MCF 10A (cell line): ENCODE measurements at places on chromosomes 7 and 10.

- DNase-seq = no peak
Observed at GRCh38 chr7:32936689-32937088, 20.6 kb upstream of the FKBP9 start.

GRCh38 chr10:132532179-132532578 lies 5.4 kb upstream of the INPP5A start:
- no peak for DNase-seq

- peak; percentile 55 for DNase-seq
Observed at GRCh38 chr10:124090601-124091209, 2.7 kb downstream of the CHST15 start.

DNA sequence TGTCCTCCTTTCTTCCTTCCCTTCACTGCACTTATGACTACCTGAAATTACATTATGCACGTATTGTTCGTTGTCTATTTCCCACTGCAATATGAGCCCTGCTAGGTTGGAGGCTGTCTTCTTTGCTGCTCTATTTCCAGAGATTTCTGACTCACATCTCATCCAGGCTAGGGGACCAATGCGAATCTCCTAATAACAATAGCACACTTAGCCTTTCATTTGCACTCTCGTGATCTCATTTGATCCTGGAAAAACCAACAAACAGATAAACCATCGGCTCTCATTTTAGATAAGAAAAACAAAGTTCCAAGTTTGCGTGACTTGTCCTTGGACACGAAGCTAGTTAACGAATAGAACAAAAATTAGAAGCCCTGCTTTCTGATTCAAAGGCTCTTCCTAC lies 1.4 kb downstream of the ZNF438 start:
- no peak for DNase-seq

- no peak for DNase-seq
Observed at GRCh38 chr7:1890289-1891235, 220.5 kb downstream of the ELFN1 start.

- DNase-seq = no peak
Observed at GRCh38 chr7:41889040-41889439, 186.2 kb upstream of the INHBA start.
